Stimulated activated CD8-positive, alpha-beta memory T cell treated with anti-CD3 and anti-CD28 coated beads, Interleukin-15, amount 100 ng/mL, for 4 hours (primary cell): ENCODE measurements at places on chromosomes 7 and 10.

DNA sequence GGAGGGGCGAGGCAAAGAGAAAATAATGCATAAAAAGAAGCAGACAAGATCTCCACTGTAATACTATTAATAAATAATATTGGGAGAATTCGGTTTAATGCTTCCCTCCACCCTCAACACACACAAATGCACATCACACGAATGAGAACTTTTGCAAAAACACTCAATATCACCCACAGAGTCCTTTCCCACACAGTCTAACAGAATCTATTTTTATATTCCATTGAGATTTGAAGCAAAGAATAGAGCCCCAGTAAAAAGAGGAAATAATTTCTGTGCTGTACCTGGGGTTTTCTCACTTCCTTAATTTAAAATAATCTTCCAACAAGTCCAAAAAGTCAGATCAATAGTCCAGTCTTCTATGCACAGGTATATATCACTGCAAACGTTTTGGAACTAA lies 17.0 kb downstream of the PIK3AP1 start:
- no peak for DNase-seq

DNA sequence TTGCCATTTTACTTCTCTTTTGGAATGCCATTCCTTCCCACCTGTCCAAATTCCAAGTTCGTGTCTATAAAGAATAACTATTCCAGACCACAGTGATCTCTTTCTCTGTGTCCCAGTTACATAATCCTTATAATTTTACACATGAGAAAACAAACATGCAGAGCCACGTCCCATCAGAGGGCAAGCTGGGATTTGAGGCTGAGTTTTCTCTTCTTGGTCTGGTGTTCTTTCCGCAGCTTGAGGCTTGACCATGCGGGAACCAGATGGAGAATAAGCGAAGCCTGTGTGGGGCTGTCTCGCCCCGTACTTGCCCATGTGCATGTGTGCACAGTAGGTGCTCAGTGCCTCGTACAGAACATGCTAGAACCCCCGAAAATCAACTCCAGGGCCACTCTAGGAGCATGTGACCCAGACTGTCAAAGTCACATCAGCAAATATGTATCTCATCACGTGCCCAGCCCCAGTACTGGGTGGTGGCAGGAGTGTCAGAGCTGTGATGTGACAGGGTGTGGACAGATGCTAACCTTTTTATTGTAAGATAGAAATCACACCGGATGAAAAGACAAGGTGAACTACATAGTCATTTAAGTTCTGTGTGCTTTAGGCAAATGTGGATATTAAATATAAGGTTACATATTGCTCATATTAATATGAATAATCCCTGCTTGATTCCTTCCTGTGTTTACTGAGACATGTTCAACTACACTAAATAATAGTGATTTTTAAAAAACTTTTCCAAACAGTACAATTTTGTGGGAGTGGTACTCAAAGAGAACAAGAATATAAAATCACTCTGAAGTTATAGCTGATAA lies 3.2 kb downstream of the INSIG1 start:
- no peak for DNase-seq

- no peak for DNase-seq
These were observed 77.1 kb upstream of the TRIL start for GRCh38 chr7:29035044-29035740.

- no peak for DNase-seq
These were observed 2.6 kb downstream of the ABCA13 start for GRCh38 chr7:48173756-48174382.

- no peak for DNase-seq
These were observed 471.8 kb downstream of the SORCS3 start for GRCh38 chr10:105112862-105113261.

- DNase-seq = no peak
These were observed 65.9 kb upstream of the CC2D2B start for GRCh38 chr10:95841661-95842498.
